GM10248 (cell line): ENCODE measurements at places on chromosomes 3 and 15.

GRCh38 chr3:109921509-109921908, 584.2 kb upstream of the DPPA4 start:
- DNase-seq = no peak

DNA sequence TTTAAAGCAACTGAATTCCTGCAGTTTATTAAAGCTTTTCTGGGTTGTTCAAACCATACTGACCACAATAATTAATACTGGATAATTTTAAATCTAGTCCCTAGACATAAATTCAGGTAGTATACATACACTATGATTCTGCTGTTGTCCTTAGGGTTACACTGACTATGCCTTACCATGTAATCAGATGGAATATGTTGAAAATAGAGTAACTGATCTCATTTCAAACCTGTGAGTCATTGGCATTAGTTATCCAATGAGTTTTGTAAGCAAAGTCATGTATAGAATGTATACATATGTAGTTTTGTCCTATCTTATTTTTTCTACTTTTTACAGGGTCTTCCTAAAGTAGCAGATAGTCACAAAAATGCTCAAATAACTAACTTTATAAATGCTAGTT, 517.1 kb upstream of the CCDC54 start:
- DNase-seq = no peak

DNA sequence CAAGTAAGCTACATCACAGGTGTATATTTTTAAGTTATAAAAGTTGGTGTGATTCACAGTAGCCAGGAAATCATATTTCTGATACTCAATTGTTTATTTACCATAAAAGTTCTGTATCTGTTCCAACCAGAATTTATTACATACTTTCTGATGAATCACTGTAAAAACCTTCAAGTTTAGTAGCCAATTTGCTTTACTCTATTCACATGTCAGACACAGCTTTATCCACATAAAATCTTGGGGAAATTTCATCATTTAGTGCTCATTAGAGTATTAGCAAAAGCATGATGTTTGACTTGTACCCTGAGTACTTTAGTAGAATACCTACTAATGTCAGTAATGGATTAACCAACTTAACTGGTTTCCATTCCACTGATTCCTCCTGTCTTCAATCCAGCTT, 249.8 kb downstream of the POLQ start:
- no peak for DNase-seq

DNA sequence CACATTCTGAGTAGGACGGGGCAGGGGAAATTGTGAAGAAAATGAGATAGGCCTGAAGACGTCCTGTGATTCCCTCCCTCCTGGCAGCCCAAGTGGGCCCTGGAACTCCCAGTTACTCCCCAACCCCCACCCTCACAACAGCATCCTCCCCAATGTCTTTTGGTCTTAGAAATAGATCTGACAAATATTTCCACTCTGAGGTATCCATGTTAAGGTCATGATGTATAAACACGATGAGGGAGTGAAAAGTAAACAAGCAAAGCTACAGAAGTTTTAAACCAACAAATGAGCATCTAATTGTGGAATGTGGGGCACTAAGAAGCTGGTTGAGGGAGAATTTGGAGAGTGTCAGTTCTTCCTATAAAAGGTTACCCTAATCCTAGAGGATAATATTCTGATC, 103.7 kb upstream of the AADACL2 start:
- DNase-seq = no peak

DNA sequence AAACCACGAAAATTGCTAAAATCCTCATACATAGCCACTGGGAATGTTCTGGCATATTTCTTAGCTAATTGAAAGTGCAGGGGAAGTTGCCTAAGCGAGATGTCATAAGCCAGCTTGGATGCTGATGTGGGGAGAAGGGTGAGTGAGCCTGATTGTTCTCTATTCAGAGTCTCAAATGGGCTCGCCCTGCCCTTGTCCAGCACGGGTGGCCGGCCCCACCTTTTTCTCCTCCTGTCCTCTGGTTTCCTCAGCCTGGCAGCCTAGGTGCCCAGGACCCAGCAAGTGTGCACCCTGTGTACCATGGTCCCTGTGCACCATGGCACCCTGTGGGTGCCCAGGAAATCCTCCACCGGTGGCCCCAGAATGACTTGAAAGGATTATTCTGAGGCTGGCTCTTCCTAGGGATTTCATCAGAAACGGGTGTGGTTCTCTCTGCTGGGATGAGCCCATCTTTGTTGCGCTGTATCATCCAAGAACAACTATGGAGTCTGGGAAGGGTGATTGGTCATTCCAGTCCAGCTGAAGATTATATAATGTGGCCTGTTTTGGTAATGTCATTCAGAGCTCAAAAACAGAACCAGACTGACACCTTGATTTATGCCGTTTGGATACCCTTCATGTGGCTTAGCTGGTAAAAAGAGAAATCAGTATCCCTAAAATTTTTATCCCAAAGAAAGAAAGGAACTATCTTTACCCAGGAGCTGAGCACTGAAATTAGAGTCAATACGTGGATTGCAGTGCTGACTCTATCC, 150.8 kb upstream of the BHLHE40 start:
- DNase-seq = no peak

DNA sequence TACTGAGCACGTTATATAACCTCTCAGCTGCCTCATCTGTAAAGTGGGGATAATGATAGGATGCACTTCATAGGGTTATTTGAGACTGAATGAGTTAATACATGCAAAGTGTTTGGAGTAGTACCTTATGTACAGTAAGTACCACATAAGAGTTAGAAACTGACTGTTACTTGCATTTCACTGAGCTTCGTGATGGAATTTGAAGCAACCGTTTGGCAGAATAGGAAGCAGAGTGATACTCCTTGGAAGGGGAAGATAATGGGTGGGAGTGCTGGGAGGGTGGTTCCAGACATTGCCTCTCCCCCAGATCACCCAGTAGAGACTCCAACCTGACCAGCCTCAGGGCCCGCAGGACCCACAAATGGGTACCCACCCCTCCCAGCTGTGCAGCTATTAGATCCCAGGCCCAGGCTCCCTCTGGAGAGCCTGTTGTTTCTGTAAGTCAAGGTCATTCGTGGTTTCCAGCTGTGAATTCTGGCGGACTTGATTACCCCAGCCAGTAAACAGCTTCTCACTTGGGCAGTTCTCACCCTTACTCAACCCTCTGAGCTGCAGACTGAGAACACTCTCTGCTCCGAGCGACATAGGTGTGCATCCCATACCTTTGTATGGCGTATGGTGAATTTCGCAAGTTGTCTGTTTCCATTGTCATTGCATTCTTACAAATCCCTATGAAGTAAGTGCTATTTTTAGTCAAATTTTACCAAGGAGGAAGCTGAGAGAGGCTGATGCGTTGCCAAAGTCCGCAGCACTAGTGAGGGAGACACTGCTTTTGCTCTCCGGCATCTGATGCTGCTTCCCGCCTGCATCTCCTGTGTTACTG, 11.1 kb downstream of the ALPK3 start:
- DNase-seq = no peak

DNA sequence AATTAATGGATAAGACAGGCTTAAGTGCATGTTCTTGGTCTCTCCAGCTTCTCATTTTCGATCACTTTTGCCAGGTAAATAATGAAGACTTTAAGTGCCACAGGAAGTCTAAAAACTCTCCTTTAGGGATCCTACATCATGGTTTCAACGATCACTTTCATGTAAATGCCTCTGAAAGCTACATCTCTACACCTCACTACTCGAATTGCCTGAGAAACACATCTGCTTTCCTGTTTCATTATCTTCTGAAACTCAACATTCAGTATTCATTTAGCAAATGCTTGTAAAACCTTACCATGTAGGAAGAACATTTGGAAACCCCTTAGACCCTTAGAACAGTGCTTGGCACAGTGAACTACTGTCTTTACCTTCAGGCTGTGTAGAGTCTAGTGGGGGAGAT, 16.2 kb downstream of the THAP10 start:
- DNase-seq = no peak

DNA sequence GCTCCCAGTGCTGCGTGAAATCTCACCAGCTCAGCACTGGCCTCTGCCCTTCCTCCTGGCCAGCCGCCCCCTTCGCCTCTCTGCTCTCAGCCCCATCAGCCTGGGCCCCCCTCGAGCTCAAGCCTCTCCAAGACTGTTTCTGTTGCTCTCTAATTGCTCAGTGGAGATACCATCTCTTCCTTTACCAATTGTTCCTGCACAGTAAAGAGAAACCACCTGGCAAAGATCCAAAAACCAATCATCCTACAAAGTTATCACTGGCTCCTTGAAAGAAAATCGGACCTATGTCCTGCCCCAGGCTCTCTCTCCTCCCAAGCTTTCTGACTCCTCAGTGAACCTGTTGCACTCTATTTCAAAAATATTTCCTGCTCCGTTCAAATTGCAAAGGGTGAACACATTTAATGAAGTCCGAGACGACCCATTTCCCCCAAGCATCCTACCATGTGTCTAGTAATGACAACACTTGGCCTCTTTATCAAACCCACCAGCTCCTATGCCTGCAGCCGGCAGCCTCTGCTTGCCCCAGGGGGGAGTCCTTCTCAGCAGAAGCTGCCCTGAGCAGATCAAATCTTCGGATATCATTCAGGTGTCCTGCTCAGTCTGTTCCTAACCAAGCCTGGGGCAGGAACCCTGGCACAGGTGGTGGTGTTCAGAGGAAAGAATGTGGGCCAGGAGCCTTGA, 53.7 kb upstream of the FAM174B start:
- DNase-seq = no peak

DNA sequence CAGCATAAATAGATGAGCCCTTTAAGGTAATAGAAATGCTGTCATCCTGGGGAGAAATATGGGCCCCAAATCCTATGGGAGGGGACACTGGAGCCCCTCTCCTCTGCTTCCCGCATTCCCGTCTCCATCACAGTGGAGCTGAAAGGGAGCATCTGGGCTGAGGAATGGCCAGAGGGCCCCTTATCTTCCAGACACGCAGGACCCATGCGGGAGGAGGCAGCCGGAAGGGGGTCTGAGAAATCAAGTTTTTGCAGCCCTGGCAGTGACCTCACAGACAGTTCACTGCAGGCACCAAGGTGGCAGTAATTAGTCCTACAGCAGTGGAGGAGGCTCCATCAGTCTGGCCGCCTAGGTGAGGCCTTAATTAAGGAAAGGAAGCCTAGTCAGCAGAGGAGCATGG, 80.2 kb downstream of the RAB11A start:
- no peak for DNase-seq

DNA sequence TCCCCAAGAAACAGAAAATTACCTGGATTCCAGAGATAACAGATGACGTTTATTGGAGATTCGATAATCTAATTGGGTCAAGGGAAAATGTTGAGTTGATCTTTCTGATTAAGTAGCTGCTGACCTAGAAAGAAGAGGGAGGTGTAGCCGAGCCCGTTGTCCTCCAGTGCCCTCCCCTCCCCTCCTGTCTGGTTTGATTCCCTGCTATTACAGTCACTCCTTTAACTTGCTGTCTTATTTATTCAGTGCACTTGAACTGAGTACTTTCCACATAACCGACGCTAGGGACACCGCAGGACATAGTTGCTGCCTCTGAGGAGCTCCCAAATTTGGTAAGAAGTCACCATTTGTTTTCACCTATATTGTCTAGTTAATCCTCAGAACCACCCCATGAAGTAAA, 103.7 kb downstream of the AQP9 start:
- no peak for DNase-seq

GRCh38 chr3:70231266-70231701, 81.2 kb downstream of the MDFIC2 start:
- DNase-seq = no peak

DNA sequence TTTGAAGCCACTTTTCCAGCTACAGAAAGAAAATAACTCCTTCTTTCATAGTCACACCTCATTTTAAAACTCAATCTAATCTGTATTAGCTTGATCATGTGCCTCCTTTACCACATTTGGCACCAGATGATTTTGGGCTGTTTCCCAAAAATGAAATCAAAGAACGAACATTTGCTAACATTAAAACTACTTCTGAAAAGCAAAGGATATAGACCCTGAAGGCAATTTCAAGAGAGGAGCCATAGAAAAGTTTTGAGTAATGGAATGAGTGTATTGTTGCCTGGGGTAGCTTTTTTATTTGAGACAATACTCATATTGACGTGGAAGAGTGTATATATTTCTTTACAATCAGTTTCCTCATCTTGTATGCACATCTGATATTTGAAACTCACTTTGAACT, 152.8 kb upstream of the TBL1XR1 start:
- no peak for DNase-seq

DNA sequence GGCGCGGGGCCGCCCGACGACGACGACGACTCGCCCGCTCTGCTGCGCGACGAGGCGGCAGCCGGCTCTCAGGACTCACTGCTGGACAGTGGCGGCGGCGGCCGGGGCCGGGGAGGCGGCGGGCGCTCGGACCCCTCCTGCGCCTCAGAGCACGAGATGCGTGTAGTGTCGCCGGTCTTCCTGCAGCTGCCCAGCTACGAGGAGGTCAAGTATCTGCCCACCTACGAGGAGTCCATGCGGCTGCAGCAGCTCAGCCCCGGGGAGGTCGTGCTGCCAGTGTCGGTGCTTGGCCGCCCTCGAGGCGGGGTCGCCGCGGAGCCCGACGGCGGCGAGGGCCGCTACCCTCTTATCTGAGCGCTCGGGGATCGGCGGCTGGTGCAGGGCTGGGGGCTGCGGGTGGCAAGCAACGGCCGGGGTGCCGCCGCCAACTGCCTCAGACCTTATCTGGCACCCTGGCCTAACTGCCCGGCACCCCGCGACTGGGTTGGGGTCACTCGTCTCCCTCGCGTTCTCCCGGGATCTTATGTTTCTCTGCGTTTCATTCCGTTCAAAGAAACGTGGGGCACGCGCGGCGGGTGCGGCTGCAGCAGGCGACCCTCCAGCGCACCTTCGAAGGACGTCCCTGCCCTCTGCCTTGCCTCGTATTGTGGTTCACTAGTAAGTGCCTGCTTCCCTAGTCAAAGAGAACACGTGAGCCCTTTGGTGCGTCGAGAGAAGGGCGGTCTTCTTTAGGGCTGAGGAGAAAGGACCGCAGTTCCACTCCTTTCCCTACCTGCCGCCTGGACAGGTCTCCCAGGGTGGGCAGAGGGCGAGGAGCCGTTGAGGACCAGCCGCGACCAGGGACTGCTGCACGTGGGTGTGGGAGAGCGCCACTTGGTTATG, 1.0 kb downstream of the C3orf80 start:
- DNase-seq = peak; percentile 40

GRCh38 chr3:143769616-143770015, 78.7 kb downstream of the SLC9A9 start:
- no peak for DNase-seq

- no peak for DNase-seq
Measured at GRCh38 chr15:65632780-65633375, 11.1 kb downstream of the SLC24A1 start.

GRCh38 chr3:10280571-10280970, 12.2 kb downstream of the GHRL start:
- DNase-seq = no peak

GRCh38 chr3:182000447-182000846, 288.7 kb downstream of the SOX2 start:
- no peak for DNase-seq

- no peak for DNase-seq
Measured at GRCh38 chr3:30643763-30644462, 37.5 kb downstream of the TGFBR2 start.

DNA sequence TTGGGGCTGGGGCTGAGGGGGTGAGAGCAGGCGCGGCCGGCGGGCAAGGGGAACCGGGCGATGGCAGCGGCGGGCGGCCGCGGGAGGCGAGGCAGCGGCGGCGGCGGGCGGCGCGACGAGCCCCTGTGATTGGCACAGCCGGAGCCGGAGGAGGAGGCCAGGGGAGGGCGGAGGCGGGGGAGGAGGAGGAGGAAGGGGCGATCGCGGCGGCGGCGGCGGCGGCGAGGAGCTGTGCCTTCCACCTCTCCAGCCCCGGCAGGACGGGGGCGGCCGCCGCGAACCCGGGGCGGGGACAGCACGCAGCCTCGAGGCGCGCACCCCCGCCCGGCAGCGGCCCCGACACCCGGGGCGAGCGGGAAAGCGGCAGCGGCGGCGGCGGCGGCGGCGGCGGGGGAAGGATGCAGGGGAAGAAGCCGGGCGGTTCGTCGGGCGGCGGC, at the start of gene SLCO3A1:
Gene SLCO3A1, plus strand, starts transcription at position 198 of the 437 bp plus-strand sequence.
- DNase-seq = no peak
